ENCODE measurements at places on chromosomes 3 and 15. TPM values are rescaled to one million over a fixed set of nuclear protein-coding genes. Genes with fewer than 3 reads are reported as not detected.

ZIC4 gene
- total RNA-seq: not detected

SEC22C gene
- 71.8 TPM for total RNA-seq

RHO gene
- total RNA-seq: not detected

SLC28A1 gene
- not detected for total RNA-seq

GRCh38 chr3:193214445-193214844 lies 26.6 kb upstream of the PLAAT1 start:
- no peak overlapping the region for H3K4me3 ChIP-seq
- H3K27me3 ChIP-seq: no peaks in the 10 kb centered on the region

GRCh38 chr3:137294839-137295238 lies 337.1 kb downstream of the IL20RB start:
- no peaks in the 10 kb centered on the region for H3K4me1 ChIP-seq
- no peak overlapping the region for H3K27ac ChIP-seq

- H3K4me3 ChIP-seq: no peak overlapping the region
- no peaks in the 10 kb centered on the region for H3K27me3 ChIP-seq
- H3K27ac ChIP-seq: no peak overlapping the region
- no peaks in the 10 kb centered on the region for H3K4me1 ChIP-seq
These were observed 178.8 kb downstream of the ARRDC4 start for GRCh38 chr15:98139337-98139736.

- DNase-seq: peak; percentile 61
- H3K4me1 ChIP-seq: peaks cover 8% of the 10 kb centered on the region
- H3K4me3 ChIP-seq: no peak overlapping the region
- no peaks in the 10 kb centered on the region for H3K27me3 ChIP-seq
- H3K27ac ChIP-seq: peak overlapping the region; percentile 69
These were observed 633.1 kb upstream of the TBL1XR1 start for GRCh38 chr3:177830411-177830849.

- no peak for DNase-seq
- H3K4me1 ChIP-seq: no peaks in the 10 kb centered on the region
- no peaks in the 10 kb centered on the region for H3K27me3 ChIP-seq
- H3K27ac ChIP-seq: no peak overlapping the region
- no peaks in the 10 kb centered on the region for H3K36me3 ChIP-seq
These were observed 42.1 kb upstream of the TASOR start for GRCh38 chr3:56725175-56725574.

DNA sequence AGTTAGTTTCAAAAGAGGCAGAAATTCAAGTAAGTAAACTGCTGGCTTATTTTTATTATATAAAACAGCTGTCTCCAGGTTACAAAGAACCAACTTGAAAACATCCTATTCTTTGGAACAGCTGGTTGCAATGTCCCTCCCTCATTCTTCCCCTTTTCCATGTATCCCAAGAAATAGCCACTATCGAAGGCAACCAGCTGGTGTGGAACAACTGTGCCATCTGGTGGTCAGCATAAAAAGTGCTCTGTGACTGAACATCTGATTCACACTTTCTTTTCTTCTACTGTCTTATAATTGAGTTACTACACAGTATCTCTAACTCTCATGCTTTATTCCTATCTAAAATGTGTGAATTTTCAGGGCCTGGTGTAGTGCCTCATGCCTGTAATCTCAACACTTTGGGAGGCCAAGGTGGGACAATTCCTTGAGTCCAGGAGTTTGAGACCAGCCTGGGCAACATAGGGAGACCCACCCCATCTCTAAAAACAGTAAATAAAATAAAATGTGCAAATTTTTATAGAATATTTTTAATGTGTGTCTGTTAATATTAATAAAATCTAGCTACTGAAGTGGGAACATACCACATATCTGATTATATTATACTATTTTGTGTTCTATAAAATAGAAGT lies 9.6 kb downstream of the OSBPL11 start:
- DNase-seq: peak; percentile 52
- H3K36me3 ChIP-seq: no peaks in the 10 kb centered on the region
- H3K4me3 ChIP-seq: no peak overlapping the region
- H3K4me1 ChIP-seq: no peaks in the 10 kb centered on the region
- no peak overlapping the region for H3K27ac ChIP-seq

- H3K27ac ChIP-seq: peak overlapping the region; percentile 79
- DNase-seq: no peak
- no peak overlapping the region for H3K4me3 ChIP-seq
- H3K27me3 ChIP-seq: no peaks in the 10 kb centered on the region
- H3K4me1 ChIP-seq: peaks cover 4% of the 10 kb centered on the region
- no peaks in the 10 kb centered on the region for H3K36me3 ChIP-seq
These were observed 6.4 kb downstream of the TLR9 start for GRCh38 chr3:52218937-52219650.

GRCh38 chr3:114115143-114115542 lies 58.6 kb downstream of the QTRT2 start:
- H3K27ac ChIP-seq: no peak overlapping the region
- no peaks in the 10 kb centered on the region for H3K27me3 ChIP-seq
- no peaks in the 10 kb centered on the region for H3K36me3 ChIP-seq
- no peak overlapping the region for H3K4me3 ChIP-seq

DNA sequence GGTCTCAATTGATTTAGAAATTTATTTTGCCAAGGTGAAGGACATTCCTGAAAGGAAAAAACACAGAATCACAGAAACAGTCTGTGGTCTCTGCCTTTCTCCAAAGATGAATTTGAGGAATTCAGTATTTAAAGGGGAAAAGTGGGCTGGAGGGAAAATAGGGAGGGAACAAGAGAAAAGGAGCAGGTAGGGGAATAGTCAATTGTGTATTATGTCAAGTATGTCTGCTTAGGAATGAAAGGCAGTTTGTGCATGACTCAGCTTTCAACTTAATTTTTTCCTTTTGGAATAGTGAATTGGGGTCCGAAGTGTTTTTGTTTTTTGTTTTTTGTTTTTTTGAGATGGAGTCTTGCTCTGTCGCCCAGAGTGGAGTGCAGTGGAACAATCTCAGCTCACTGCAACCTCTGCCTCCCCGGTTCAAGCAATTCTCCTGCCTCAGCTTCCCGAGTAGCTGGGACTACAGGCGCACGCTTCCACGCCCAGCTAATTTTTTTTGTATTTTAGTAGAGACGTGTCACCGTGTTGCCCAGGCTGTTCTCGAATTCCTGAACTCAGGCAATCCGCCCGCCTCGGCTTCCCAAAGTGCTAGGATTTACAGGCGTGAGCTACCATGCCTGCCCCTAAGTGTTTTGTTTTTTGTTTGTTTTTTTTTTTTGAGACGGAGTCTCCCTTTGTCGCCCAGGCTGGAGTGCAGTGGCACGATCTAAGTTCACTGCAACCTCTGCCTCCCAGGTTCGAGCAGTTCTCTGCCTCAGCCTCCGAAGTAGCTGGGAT lies 74.1 kb upstream of the MAP4 start:
- H3K4me3 ChIP-seq: no peak overlapping the region
- DNase-seq: no peak
- peaks cover 4% of the 10 kb centered on the region for H3K4me1 ChIP-seq
- no peaks in the 10 kb centered on the region for H3K27me3 ChIP-seq
- no peaks in the 10 kb centered on the region for H3K36me3 ChIP-seq
- peak overlapping the region; percentile 98 for H3K27ac ChIP-seq

DNA sequence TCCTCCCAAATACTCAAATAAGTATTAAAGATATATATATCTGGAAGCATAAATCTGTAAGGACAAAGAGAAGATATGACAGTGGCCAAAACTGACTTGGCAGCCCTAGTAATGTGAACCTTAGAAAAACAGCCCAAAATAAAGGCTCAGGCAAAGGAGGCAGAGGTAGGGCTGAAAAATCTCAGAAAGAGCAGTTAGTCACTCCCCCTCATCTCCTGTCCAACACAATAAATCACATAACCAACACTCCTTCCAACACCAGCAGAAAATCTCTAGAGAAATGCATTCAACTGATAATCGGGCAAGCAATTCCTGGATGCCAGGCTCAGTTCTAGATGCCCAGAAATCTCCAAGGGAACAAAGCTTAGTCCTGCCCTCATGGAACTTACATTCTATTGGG lies 22.1 kb upstream of the CHRM5 start:
- no peak for DNase-seq
- no peaks in the 10 kb centered on the region for H3K4me1 ChIP-seq
- no peak overlapping the region for H3K4me3 ChIP-seq
- no peaks in the 10 kb centered on the region for H3K36me3 ChIP-seq

DNA sequence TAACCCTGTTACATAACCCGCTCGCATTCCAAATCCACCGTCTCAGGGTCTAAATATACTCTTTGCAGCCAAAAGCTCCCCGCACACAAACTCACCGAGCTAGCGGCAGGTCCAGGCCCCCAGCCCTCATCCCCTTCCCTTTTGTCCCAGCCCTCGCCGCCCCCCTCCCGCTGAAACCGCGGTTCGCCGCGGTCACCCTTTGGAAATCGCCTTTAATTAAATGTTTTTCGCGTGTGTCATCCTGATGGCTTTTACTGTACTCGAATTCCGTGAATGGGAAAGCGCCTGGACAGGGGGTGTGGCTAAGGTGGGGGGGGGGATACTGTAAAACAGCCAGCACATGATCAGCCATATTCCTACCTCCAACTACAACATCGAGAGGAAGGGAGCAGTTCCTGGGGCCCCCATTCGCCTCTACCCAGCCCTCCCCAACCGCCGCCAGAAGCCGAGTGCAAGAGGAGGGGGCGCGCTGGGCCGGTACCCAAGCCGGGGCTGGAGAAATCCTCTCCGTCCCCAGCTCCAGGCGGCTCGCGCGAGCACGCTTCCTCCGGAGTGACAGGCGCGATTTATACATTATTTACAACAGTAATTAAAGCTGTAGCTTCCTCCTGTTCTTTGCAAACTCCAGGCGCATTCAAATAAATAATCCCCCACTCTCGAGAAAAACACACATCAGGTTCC lies 1.7 kb downstream of the RORA start:
- DNase-seq: peak; percentile 34
- peak overlapping the region; percentile 78 for H3K4me3 ChIP-seq
- H3K36me3 ChIP-seq: no peaks in the 10 kb centered on the region
- H3K27me3 ChIP-seq: no peaks in the 10 kb centered on the region
- H3K4me1 ChIP-seq: no peaks in the 10 kb centered on the region

- no peaks in the 10 kb centered on the region for H3K36me3 ChIP-seq
- no peak overlapping the region for H3K27ac ChIP-seq
- no peaks in the 10 kb centered on the region for H3K27me3 ChIP-seq
- no peak for DNase-seq
These were observed 4.0 kb upstream of the IL17RE start for GRCh38 chr3:9898467-9899241.

DNA sequence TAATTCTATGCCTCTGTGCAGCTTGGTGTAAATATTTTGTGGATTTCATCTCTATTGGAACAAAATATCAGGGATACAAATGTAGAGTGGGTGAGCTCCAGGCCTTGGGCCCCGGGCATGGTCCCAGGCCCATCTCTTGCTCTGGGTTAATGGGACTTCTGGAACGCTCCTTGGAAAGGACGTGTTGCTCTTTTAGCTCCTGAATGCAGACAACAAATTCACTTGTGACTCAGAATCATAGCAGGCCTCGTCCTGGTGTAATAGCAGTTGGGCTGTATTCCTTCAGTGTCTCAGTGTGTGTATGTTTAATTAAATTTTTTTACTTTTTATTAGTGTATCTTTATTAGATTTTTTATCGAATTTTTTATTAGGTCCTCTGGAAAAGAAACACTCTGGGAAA lies 266.7 kb upstream of the C2CD4B start:
- no peaks in the 10 kb centered on the region for H3K27me3 ChIP-seq
- H3K4me3 ChIP-seq: no peak overlapping the region
- no peak for DNase-seq
- peak overlapping the region; percentile 60 for H3K27ac ChIP-seq

GRCh38 chr3:173889596-173889995 lies 492.1 kb downstream of the NLGN1 start:
- no peak overlapping the region for H3K4me3 ChIP-seq
- H3K27ac ChIP-seq: no peak overlapping the region
- DNase-seq: no peak
- H3K36me3 ChIP-seq: no peaks in the 10 kb centered on the region
- no peaks in the 10 kb centered on the region for H3K27me3 ChIP-seq

GRCh38 chr15:75578173-75578947 lies 755 bp downstream of the PTPN9 start:
- no peaks in the 10 kb centered on the region for H3K27me3 ChIP-seq
- H3K4me1 ChIP-seq: no peaks in the 10 kb centered on the region
- no peak for DNase-seq
- peak overlapping the region; percentile 82 for H3K4me3 ChIP-seq

DNA sequence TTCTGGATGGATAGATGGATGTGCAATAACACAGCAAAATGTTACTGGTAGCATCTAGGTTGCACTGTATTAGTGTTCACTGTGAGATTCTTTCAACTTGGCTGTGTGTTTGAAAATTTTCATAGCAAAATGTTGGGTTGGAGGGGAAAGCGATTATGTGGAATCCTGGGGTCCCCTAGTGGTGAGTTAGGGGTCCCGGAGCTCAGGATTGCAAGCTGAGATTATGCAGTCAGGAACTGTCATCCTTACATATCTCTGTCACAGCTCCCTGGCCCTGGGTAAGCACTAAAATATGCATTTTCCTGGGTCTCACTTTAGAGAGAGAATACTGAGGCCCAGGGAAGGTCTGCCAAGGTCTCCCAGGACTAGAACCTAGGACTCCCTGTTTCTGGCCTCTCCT lies 77.2 kb downstream of the CEMIP start:
- no peaks in the 10 kb centered on the region for H3K36me3 ChIP-seq
- no peak for DNase-seq
- H3K27me3 ChIP-seq: no peaks in the 10 kb centered on the region

DNA sequence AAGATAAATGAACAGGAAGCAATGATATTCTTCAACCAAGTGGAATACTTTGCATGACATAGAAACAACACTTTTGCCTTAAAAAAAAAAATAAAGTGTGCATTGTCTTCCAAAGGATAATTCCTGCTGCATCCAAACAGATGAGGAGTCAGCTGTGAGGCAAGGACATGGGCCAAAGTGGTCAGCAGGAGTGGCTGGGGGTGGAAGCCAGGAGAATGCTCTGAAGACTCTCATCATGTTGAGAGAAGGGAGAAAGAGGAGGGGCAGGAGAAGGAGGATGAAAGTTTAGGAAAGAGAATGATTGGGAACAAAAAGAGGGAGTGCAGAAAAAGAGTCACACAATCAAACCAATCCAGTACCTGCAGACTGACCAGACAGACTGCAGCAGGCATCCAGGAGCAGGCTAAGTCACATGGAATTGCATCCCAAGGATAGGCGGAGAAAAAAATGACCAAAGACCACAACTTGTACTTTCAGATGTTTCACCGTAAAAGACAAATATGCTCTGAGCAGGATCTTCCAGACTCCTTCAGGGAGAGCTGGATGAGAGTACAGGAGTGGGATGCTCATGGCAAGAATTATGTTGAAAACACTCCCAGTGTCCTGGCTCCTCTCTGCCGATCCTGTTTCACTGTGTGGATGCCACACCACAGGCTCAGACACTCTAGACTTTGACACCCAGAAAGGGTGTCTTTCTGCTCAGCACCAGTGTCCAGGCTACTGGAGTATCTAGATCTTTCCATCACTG lies 11.9 kb downstream of the ABI3BP start:
- H3K4me3 ChIP-seq: no peak overlapping the region
- H3K27me3 ChIP-seq: no peaks in the 10 kb centered on the region
- no peaks in the 10 kb centered on the region for H3K4me1 ChIP-seq
- DNase-seq: peak; percentile 35
- peak overlapping the region; percentile 83 for H3K27ac ChIP-seq

- no peaks in the 10 kb centered on the region for H3K36me3 ChIP-seq
- no peaks in the 10 kb centered on the region for H3K27me3 ChIP-seq
- no peak for DNase-seq
- no peak overlapping the region for H3K4me3 ChIP-seq
- no peaks in the 10 kb centered on the region for H3K4me1 ChIP-seq
- H3K27ac ChIP-seq: no peak overlapping the region
These were observed 218.5 kb upstream of the STT3B start for GRCh38 chr3:31314258-31314657.
